ENCODE measurements at places on chromosomes 13 and 19. TPM values are rescaled to one million over a fixed set of nuclear protein-coding genes. Genes with fewer than 3 reads are reported as not detected.

GRCh38 chr13:48304143-48304876, 759 bp downstream of the RB1 start:
- H3K36me3 ChIP-seq: peaks cover 4% of the 10 kb centered on the region
- H3K4me3 ChIP-seq: peak overlapping the region; percentile 94
- no peaks in the 10 kb centered on the region for H3K27me3 ChIP-seq
- peaks cover 24% of the 10 kb centered on the region for H3K4me1 ChIP-seq
- DNase-seq: no peak

LIM2 gene
- not detected for total RNA-seq

SERPINE3 gene
- not detected for total RNA-seq

DNA sequence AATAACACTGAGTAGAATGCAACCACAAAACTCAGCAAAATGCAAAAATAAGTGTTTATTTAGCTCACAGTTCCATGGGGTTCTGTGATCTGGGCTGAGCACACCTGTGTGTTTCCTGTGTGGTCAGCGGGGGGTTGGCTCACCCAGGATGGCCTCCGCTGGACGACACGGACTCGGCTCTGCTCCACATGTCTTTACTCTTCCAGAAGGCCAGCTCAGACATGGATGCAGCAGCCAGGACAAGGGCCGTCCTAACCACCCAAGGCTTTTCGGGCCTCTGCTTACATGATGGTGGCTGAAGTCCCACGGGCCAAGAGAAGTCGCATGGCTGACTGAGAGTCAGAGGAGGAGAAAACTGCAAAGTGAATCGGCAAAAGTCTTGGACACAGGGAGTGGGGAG, 153.5 kb upstream of the IRS2 start:
- no peaks in the 10 kb centered on the region for H3K36me3 ChIP-seq
- no peaks in the 10 kb centered on the region for H3K4me1 ChIP-seq
- no peak for DNase-seq
- no peak overlapping the region for H3K4me3 ChIP-seq
- no peak overlapping the region for H3K27ac ChIP-seq

DNA sequence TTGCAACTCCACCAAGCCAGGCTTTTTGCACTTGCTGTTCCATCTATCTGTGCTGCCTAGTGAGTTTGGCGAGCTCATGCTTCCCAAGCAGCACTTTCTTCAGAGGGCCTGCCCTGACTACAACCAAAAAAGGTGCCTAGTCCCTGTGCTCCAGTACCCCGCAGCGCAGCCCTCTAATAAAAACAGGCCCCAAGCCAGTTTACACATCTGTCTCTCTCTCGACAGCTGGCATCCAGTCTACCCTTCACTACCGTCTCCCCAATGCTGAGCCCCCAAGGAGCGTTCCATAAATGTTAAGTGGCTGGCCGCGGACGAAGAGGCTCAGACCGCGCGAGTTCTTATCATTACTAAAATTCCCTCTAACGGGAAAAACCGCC, 512 bp downstream of the MED4 start:
- peaks cover 26% of the 10 kb centered on the region for H3K4me1 ChIP-seq
- peaks cover 6% of the 10 kb centered on the region for H3K36me3 ChIP-seq
- H3K27me3 ChIP-seq: no peaks in the 10 kb centered on the region
